CD4-positive, alpha-beta T cell treated with Interleukin-17A for 4 hours (primary cell): ENCODE measurements at places on chromosomes 4 and X.

DNA sequence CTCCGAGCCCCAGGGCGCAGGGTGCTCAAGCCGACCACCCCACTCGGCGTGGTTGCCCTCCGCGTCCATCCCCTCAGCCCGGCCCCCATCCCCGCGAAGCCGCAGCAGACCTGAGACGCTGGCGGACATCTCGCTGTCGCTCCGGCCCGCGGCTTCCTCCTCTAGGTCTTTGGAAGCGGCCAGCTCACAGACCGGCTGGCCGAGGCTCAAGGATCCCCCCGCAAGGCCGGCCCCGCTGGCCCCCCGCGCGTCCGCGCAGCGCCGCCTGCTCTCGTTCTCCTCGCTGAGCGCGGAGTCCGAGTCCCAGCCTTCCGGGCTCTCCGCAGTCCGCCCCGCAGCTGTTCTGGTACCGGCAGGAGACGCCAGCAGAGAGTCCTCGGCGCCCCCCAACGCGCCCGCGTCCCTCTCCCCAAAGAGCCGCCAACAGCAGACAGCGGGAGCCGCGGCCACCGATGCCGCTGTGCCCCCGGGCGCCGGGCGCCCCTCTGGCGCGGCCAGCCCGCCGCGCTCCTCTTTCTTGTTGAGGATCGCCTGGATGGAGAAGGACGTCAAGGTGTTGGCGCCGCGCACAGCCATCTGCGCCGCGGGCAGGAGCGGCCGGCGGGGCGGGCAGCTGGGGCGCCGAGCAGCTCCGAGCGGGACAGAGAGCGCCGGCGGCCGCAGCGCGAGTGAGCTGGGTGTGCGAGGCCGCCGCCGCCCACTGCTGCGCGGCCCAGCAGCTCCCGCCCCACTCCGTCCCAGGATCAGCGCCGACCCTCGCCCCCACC lies at the start of gene NKX3-2:
Gene NKX3-2, minus strand, starts transcription at position 670 of the 767 bp plus-strand sequence. Its CDS starts 94 bp downstream, at position 576.
- DNase-seq: no peak

GRCh38 chrX:116031331-116031730 lies 139.2 kb upstream of the AGTR2 start:
- no peak for DNase-seq

DNA sequence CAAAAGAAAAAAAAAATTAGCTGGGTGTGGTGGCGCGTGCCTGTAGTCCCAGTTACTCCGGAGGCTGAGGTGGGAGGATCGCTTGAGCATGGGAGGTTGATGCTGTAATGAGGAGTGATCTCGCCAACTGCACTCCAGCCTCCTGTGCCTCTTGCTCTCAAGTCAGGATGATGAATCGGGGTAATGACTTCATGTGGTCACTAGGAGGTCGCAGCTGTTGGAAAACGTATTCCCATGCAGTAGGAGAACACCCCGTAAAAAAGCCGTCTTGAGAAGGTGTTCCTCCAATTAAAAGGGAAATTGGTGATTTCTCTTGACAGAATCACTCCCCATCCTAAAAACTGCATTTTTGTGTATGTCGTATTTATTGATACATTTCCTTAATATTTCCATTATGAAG lies 2.2 kb downstream of the CCNB3 start:
- DNase-seq: no peak

DNA sequence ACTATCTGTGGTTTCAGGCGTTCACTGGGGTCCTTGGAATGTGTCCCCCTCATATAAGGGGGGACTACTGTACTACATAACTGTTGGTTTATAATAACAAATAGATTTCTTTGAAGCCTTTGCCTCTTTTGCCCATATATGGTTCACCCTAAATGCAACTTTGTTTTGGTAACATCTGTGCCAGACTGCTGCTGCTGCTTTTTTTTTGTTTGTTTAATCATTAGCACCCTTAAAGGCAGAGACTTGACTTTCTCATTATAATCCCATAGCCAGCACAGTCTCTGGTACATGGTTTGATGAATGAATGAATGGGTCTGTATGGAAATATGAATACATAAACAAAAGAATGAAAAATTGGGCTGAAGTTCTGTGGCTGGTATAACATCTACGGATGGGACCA lies 80.2 kb upstream of the LHFPL1 start:
- DNase-seq: no peak

- no peak for DNase-seq
These were observed 278.7 kb downstream of the RCHY1 start for GRCh38 chr4:75235359-75235951.

- no peak for DNase-seq
These were observed 116.1 kb downstream of the SPCS3 start for GRCh38 chr4:176435901-176436292.

DNA sequence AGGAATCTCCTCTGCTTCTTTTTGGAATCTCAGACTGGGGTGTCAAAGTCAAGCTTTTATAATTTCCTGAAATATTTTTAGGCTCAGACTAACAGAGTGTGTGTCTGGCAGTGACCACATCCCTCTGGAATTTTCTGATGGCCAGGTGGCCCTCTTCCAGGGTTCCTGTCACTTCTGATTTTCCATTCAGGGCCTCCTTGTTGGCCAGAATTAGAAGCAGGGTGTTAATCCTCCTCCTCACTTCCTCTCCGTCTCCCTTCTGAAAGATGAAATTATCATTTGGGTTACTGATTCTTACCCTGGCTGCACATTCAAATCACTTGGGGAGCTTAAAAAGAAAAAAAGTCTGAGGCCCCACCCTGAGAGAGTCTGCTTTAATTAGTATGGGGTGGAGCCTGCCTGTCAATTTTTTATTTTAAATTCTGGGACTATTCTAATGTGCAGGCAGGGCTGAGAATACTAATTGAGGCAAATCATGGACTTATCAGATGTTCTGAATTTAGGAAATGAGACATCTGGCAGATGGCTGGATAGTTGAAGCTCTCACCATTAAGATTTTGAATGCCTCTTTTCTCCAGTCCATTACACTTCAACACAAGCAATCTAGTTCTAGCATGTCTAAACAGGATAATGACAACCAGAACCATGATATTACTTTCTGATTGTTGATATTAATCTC lies 43.2 kb downstream of the HAND2 start:
- no peak for DNase-seq

GRCh38 chr4:6687947-6688878 lies 5.5 kb upstream of the S100P start:
- no peak for DNase-seq

DNA sequence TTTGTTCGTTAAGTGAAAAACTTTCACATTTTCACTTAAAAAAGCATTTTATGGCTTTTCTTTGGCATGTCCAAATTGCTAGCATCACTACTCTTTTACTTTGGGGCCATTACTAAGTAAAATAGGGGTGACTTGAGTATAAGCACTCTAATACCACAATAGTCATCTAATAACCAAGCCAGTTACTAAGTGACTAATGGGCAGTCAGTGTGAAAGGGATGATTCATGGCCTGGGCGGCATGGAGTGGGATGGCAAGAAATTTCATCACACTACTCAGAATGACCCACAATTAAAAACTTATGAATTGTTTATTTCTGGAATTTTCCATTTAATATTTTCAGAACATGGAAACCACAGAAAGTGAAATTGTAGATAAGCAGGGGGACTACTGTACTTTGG lies 60.9 kb downstream of the BMP15 start:
- DNase-seq: no peak

DNA sequence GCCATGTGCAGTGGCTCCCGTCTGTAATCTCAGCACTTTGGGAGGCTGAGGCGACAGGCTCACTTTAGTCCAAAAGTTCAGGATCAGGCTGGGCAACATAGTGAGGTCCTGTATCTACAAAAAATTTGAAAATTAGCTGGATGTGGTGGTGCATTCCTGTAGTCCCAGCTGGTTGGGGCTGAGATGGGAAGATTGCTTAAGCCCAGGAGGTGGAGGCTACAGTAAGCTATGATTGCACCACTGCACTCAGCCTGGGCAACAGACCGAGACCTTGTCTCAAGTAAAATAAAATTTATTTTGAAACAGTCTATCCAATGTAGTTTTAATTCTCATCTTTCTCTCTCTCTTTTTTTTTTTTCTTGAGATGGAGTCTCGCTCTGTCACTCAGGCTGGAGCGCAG lies 21.1 kb downstream of the RBM10 start:
- DNase-seq: no peak

DNA sequence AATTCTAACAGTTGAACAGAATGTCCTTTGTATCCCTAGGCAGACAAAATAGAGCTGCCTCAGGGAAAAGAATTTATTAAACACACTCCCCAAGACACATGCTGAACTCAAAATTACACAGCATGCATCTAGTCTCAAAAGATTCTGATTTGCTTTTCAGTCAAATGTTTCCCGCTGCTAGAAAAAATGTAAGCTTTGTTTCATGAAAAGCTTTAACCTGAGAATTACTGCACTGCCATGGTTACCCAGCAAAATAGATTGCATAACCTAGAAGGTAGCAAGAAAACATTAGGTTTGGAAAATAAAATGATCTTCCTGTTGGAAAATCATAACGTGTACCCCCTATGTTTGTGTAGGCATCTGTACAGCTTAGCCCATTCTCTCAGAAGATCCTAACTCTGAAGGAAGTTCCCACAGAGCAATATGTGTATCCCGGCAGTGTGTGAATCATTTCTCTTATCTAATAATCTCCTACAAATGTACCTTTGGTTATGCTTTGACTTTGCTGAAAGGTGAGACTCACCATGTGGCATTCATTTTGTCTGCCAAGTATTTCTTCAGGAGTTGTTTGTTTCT lies 646.9 kb downstream of the STPG2 start:
- no peak for DNase-seq

DNA sequence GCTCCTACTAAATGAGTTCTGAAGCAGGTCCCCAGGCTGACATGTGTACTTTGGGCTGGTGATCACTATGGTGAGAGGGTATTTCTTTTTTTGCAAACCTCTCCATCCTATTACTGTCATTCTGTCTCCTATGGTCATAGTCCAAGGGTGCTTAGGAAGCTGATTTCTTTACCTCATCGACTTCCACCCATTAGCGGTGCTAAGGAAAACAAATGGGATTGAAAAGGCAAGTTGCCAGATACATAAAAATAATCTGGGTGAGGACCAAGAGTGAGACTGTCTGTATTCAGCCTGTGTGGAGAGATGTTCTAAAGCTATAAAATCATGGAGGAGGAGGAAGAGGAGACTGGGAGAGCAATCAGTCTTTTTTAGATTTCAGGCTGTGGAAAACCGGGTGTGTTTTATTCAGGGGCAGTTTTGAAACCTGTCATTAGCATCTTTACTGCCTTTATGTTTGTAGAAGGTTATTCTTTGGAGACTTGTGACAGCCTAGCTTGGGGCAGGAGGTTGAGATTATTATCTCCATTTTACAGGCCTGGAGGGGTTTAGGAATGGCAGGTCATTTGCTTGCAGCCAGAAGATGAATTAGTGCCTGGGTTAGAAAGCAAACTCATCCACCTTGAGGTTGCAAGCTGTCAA lies 1.9 kb downstream of the TMEM164 start:
- DNase-seq: no peak

DNA sequence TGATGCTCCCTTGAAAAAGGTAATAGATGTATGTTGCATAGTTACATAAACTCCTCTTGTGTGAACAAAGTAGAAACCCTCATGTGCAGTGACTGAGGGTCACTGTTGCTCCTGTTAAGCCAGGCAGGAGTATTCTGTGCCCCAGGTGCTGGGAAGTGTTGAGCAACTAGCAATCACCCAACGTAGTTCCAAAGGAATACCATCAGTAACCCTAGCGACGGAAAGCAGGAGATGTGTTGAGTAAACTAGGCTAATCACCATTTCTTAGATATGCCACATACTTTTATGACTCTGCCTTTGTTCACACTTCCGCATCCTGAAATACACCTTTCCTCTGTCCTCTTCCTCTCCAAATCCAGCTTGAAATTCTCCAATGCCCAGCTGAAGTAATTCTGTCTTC lies 50.9 kb upstream of the TAB3 start:
- no peak for DNase-seq

DNA sequence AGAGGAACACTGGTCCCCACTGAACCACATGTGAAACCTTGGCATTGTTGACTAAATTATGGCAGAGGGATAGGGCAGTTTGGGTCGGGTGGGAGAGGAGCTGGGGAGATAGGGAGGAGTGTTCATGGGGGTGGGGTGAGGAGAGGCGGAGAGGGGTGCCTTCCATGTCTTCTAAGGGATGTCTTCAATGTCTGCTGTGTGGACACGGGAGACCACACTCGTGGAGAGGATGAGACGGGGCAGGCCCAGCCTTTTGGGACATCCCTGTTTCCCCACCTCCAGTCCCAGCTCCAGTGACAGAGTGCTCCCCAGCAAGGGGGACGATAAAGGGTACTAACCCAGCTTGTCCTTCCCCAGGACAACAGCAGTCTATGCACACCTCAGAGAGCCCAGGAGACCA lies 146.4 kb upstream of the MAMLD1 start:
- DNase-seq: no peak

DNA sequence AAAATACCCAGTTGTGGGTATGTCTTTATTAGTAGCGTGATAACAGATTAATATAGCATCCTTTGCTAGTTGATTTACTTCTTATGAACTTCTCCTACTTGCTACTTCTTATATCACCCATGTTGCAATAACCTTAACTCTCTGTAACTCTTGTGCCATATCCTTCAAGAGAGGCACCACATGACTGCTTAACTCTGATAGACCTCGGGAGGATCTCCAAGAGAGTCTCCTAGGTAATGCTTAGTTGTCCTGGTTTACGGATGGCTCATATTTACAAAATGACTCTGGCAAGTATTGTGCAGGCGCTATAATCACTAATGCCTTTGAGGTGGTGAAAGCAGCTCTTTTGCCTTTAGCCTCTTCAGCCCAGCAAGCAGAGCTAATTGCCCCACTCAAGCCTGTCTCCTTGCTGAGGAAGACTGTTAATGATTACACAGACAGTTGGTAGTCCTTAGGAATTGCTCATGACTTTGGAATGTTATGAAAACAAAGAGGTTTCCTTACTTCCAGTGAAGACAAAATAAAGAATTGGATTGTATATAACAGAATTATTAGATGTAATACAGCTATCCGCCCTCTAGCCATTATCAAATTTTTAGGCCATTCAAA lies 1305.8 kb downstream of the PCDH7 start:
- DNase-seq: no peak

DNA sequence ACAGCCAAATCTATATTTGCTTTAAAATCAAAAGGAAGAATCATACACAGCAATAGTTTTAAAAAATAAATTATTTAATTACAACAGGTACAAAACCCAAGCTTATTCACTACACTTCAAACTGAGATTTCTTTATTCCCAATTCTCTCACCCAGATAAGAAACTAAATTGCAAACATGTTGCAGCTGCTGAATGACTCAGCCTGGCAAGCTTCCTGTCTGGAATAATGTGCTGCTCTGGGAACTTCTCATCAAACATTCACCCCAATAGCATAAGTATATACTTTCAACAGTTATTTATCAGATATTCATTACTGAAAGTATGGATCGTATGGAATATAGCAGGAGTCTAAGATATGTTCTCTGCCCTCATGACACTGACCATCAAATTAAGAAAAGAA lies 43.0 kb upstream of the GABRA2 start:
- no peak for DNase-seq

DNA sequence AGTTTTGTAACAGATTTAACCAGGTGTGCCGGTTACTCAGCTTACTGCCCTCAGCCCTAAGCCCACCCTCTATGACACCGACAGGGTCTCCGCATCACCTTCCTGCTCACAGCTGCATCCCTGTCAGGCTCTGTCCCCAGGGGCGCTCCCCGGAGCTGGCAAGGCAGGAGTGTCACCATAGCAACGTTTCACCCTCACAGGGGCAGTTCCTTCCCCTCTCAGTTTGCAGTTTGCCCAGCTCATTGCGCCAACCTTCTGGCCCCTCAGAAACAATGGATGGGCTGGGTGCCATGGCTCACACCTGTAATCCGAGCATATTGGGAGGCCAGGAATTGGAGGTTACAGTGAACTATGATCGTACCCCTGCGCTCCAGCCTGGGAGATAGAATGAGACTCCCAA lies 42.6 kb downstream of the RGS12 start:
- no peak for DNase-seq
